ENCODE measurements at places on chromosomes 11 and 22.

- no peak for DNase-seq
These were observed 17.4 kb upstream of the YWHAH start for GRCh38 chr22:31926969-31927368.

DNA sequence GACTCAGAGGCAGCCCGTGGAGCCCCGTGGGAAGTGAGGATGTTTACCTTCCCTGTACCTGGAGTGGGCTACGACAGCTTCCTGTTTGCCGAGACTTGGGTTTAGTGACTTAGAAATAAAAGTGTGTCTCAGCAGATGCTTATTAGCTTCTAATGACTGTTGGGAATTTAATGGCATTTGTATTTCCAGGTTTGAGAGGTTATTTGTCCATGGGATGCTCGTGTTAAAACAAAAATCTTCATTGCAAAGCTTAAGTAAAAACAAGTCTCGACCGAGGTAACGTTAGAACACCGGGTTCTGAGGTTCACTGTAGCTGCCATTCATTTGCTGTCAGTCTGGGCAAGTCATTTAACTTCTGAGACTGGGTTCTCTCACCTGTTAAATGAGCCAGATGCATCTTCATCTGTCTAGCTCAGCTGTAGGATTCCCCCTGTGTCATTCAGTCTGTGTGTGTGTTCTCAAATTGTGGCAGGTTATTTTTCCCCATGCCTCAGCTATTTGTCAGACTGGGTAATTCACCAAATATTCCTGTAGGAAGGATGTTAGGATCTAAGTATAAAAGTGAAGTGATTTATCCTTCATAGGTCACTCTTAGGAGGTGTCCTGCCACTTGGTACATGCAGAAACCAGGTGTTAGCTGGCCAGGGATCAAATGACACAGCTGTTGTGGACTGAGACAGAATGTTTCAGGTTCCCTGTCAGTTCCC, 791 bp downstream of the EI24 start:
- DNase-seq = no peak

DNA sequence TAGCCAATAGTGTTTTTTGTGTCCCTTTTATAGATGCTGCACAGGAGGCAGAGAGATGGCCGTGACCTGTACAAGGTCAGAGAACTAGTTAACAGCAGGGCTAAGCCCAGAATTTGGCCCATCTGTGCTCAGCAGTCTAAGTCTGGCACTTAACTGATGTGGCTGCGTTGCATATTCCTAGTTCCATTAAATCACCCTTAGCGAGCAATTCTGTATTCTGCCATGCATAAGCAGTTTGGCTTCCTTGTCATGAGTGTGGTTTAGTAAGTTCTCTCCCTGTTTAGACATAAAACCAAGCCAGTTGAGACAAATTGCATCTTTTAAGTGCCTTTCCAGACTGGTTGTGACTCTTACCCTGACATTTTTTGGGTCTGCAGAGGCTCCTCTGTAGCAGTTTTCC, 230.6 kb upstream of the TENM4 start:
- DNase-seq = no peak

GRCh38 chr11:31326470-31327148, 42.9 kb downstream of the DCDC1 start:
- DNase-seq = no peak

- DNase-seq = no peak
These were observed 111.6 kb downstream of the USP35 start for GRCh38 chr11:78300108-78300839.

DNA sequence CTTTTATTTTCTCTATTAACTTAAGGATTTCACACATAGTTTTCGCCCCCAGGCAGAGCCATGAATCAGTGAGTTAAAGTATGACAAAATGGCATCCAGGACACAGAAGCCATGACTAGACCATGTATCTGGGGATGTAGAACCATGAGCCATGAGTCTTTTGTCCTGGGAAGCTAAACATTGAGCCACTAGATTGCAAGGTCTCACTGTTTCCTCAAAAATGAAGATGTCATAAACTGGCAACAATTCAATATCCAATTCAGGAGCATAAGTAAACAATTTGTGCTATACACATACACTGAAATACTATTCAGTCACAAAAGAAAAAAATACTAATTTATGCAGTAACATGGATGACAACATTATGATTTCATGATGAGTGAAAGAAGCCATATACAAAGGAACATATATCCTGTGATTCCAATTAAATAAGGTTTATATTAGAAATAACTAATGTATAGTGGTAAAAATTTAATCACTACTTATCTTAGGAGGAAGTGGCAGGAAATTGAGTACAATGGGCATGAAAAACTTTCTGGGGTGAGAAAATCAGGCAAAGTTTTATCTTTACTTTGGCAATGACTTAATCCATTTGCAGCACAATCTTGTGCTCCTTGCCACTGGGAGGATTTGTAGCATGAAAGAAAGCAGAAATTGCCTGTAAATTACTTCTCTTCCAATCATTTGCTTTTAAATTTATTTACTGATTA, 28.5 kb upstream of the CARD16 start:
- no peak for DNase-seq

- no peak for DNase-seq
These were observed 57.0 kb downstream of the GDPD4 start for GRCh38 chr11:77244277-77245027.

DNA sequence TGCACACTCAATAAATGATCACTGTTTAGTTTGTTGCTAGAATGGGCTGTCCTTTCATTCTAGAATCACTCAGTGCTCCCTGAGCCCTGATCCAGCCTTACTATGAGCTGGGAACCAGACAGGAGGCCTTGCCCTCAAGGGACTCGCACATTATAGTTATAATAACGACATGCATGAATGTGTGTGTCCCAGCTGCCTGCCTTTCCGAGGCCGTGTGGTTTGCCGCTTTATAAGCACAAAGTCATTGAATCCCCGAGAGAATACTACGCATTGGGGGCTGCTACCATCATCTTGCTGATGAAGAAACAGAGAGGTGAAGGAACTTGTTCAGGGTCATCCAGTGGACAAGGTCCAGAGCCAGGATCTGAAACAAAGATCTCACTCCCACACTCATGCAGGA, 75.7 kb downstream of the NFAM1 start:
- DNase-seq = no peak

GRCh38 chr11:91913407-91913806, 311.2 kb upstream of the FAT3 start:
- no peak for DNase-seq

- DNase-seq = no peak
These were observed 25.1 kb upstream of the LDLRAD3 start for GRCh38 chr11:35918716-35919115.

GRCh38 chr11:119356349-119357031, 10.0 kb upstream of the MFRP start:
- DNase-seq = peak; percentile 83

DNA sequence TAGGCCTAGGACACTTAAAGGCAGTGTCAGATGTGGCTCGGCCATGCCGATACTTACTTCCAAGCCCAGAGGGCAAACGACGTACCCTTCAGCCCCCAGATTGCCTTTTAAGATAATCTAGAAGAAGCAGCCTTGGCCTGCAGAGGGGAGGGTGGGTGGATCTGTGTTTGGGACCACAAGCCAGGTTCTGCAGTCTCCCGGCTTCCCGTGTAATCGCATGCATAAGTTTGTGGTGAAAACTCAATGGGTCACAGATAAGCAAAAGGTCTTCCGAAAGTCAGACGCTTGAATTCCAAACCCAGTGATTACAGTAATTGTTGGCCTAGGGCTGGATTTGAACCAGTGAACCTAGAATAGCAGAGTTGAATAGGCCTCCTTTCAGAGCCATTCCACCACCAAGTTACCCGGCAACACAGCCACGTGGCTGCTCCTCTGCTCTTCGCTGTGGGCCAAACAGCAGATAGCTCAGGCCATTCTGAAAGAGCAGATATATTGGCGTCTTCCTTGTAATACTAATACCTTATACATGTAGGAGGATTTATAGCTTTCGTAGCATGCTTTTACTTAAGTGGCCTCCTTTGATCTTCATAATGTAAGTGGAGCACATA, 170.8 kb upstream of the CADM1 start:
- no peak for DNase-seq

- DNase-seq = no peak
These were observed 58.8 kb downstream of the MCM5 start for GRCh38 chr22:35458547-35459422.

DNA sequence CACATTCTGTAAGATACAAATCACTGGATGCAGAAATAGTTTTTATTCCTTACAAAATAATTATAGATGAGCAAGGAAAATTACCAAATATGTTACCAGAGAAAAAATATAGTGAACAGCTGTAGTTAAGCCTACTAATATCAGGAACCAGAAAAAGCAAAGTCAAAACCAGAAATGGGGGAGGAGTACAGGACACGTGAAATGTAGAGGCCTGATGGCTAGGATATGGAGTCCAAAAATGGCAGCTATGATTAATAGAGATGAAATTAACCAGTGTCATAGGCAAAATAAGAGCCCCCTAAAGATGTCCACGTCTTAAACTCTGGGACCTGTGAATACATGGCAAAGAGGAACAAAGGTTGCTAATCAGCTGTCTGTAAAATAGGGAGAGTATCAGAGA, 34.1 kb downstream of the MRE11 start:
- no peak for DNase-seq

GRCh38 chr11:16160146-16160545, 196.2 kb downstream of the SOX6 start:
- DNase-seq = no peak

GRCh38 chr11:28835790-28836189, 727.6 kb downstream of the METTL15 start:
- no peak for DNase-seq

DNA sequence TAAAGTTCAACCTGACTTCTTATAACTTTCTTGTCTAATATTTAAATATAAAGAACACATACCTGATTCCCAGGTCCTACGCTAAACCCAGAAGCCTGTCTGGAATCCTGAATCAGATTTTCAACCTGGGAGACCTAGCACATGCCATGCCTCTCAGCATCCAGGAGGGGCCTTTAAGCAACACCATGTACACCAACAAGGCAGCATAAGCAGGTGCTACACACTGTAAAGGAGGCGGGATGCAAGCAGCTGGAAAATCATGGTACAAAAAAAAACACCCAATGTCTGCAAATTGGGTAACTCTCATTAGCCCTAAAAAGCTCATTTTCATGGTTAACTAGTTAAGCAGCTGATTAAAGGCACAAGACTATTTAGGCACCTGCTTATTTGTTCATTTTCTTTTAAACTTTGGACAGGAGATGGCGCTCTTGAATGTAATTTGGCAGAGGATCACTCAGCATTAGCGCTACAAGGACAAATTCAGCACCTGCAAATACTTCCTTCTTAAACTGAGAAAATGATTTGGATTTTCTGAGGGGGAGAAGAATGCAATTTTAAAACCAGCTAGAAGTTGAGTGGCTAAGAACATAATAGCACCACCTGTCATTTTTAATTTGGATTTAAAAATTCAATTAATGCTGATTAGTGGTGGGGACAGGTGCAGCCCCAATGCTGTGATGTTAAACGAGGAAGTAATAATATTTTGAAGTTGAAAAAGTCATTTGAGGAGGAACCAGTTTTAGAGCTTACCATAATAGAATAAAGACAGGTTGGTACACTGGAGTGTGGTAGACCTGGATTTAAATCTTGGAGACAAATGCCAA, 104.0 kb downstream of the FAR1 start:
- DNase-seq = no peak

- no peak for DNase-seq
These were observed 3.4 kb upstream of the GLB1L2 start for GRCh38 chr11:134328433-134328832.

DNA sequence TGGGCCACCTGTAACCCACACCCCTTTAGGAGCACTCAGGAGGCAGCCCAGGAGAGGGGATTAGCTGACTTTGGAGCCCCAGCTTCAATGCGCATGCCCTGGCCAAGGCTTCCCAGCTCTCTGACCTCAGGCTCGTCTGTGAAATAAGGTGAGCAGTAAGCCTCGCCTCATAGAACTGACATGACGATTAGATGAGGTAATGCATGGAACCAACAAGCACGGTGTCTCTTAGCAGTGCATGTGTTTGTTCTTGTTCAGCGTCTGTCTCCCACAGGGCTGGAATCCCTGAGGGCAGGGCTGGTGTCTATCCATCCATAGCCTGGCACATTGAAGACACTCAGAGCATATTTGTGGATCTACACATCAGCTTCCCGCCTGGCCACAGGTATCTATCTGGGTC, 415.4 kb downstream of the MN1 start:
- DNase-seq = no peak

- DNase-seq = no peak
These were observed 24.8 kb upstream of the CLDN5 start for GRCh38 chr22:19548964-19549363.

DNA sequence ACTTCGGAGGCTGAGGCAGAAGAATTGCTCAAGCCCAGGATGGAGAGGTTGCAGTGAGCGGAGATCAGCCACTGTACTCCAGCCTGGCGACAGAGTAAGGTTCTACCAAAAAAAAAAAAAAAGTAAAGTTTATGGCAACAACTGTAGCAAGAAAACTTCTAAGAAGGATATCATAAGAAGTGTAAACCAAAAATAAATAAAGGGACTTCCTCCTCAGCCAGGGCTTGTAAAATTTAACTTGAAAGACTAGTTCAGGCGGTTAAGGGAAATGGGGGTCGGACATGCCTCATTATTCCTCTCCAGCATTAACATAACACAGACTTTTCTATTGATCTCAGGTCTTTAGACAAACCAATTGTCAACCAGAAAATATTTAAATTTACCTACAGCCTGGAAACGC, 2.5 kb upstream of the OR5M11 start:
- DNase-seq = no peak

DNA sequence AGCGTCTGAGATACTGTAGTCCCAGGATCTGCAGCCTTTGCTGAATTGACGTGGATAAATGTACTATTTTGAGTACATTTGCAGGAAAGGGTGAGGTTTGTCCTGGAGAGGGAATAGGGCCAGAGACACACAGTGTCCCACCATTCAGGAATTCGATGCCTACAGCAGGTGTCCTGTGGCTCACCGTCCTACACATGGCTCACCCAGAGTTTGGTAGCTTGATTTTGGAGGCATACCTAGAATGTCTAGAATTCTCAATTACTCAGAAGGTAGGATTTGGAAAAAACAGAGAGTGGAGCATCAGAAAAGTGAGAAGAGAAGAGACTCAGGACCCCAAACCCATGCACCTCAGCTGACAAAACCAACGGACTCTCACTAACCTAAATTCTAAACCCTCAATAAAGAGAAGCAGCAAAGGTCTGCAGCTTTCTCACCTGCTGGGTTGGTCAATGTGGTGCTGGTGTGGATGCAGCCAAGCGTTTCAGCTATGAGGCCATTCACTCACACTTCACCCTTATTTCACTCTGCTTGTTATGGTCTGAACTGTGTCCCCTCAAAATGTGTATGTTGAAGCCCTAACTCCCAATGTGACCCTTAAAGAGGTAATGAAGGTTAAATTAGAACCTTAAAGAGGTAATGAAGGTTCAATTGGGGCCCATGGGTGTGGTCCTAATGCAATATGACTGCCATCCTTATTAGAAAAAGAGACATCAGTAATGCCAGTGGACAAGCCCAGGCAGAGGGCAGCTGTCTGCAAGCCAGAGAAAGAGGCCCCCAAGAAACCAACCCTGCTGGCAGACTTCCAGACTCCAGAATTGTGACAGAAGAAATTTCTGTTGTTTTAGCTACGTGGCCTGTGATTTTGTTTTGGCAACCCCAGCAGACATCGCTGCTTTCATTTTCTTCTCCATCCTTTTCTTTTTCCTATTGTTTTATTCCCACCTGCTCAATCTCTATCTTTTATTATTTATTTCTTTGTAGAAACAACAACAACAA, 187.8 kb downstream of the SNX19 start:
- no peak for DNase-seq

- DNase-seq = no peak
These were observed 919.3 kb downstream of the NTM start for GRCh38 chr11:132289590-132290256.

- no peak for DNase-seq
These were observed 12.7 kb upstream of the C11orf91 start for GRCh38 chr11:33713151-33713855.
